Activated T-cell treated with anti-CD3 and anti-CD28 coated beads for 1 hour (primary cell): ENCODE measurements at places on chromosomes 3 and 15.

GRCh38 chr3:150469031-150469930 is 61.2 kb downstream of the TSC22D2 start:
- DNase-seq = no peak

DNA sequence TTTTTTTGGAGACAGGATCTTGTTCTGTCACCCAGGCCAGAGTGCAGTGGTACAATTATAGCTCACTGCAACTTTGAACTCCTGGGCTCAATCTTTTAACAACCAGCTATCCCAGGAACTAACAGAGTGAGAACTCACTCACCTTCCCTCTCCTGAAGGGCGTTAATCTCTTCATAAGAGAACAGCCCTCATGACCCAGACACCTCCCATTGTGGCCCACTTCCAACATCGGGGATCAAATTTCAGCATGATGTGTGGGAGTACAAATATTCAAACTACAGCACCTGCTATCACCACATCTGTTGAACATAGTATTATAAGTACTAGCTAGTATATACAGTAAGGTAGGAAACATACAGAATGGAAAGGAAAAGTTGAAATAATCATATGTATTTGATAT is 132.5 kb downstream of the DOCK3 start:
- no peak for DNase-seq

GRCh38 chr3:126300001-126300760 is 57.0 kb downstream of the KLF15 start:
- DNase-seq = no peak

- no peak for DNase-seq
Observed at GRCh38 chr3:42024591-42025351, 62.9 kb upstream of the ULK4 start.

- DNase-seq = no peak
Observed at GRCh38 chr3:170429050-170429449, 10.4 kb downstream of the CLDN11 start.

DNA sequence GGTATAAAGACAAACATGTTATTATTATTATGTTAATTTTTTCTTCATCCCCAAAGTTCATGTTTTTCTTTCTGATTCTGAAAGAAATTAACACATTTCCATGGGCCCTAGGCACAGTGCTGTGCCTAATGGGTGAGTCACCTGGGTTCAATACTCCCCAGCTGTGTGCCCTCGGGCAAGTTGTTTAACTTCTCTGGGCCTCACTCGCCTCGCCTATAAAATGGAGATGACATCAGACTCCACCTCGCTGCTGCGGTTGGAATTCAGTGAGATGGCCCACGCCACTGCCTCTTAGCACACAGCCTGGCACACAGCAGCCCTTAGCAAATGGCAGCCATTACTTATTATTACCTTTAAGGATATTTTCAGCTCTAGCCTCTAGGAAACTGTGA is 22.6 kb downstream of the DNASE1L3 start:
- DNase-seq = no peak

GRCh38 chr3:8518138-8518537 is 16.5 kb downstream of the LMCD1 start:
- DNase-seq = no peak

- DNase-seq = no peak
Observed at GRCh38 chr3:117035745-117036144, 326.2 kb downstream of the TUSC7 start.

- DNase-seq = no peak
Observed at GRCh38 chr3:129526121-129526900, 2.1 kb upstream of the RHO start.

GRCh38 chr3:50567011-50567385 is 549 bp downstream of the C3orf18 start:
- no peak for DNase-seq
